ENCODE measurements at places on chromosomes 16 and 17.
A peak's percentile ranks its signal among the peaks of the same experiment; 100 is the strongest.

- no peak for DNase-seq
Measured at GRCh38 chr16:27799896-27800295, 250.0 kb downstream of the KATNIP start.

- no peak for DNase-seq
Measured at GRCh38 chr17:48612456-48612853, 1.6 kb upstream of the HOXB7 start.

DNA sequence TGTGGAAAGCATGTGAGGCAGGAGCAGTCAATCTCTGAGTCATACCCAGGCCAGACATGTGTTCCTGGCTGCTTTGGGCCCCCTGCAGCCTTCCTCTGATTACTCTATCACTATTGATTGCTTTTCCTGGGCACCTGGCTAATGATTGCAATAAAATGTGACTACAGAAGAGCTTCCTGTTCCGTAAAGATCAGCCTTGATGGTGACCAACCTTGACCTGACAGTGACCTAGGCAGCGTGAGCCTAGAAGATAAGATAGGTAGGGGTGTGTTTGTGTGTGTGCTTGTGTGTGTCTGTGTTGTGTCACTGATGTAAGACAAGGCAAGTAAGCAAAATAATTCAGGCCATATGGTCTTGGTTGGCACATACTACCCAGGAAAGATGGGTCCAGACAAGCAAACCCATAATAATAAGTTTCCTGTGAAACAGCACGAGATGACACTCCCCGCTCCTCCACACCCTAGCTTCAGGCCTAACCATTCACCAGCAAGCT is 367.7 kb upstream of the CDH11 start:
- peak; percentile 55 for DNase-seq

- peak; percentile 91 for DNase-seq
Measured at GRCh38 chr17:8151641-8152111, 528 bp downstream of the PER1 start.

DNA sequence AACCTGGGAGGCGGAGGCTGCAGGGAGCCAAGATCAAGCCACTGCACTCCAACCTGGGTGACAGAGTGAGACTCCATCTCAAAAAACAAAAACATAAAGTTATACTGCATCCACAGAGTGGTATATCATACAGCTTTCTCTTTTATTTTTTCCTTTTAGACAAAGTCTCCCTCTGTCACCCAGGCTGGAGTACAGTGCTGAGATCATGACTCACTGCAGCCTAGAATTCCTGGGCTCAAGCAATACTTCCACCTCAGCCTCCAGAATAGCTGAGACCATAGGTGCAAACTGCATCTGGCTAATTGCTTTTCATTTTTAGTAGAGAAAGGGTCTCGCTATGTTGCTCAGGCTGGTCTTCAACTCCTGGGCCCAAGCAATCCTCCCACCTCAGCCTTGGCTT is 10.0 kb upstream of the COPRS start:
- DNase-seq = peak; percentile 31

GRCh38 chr16:2883458-2883908 is 468 bp downstream of the FLYWCH2 start:
- no peak for DNase-seq

DNA sequence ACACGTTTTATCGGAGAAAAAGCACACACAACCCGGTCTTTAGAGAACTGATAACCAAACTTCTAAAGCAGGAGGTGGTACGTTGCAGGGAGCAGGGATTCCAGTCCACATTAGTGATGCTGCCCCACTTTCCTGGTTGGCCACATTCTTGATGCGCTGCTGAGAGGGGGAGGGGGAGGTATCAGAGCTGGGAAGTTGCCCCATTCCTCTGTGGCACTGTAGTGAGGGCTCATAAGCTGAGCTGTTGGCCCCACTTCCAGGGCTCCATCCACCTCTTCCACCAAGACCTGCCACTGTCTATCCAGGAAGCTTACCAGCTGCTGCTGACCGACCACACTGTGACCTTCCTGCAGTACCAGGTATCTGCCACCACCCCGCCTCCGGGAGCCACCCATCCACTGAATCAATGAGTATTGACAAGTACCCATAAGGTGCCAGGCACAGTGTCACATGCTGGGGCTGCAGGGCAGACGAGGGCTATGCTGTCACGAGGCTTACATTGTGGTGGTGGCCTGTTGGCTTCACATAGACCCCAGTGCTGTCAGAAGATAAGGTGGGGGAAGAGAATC is 1.1 kb downstream of the TSEN54 start:
- no peak for DNase-seq

GRCh38 chr16:85156869-85157268 is 44.6 kb upstream of the CIBAR2 start:
- DNase-seq = no peak

DNA sequence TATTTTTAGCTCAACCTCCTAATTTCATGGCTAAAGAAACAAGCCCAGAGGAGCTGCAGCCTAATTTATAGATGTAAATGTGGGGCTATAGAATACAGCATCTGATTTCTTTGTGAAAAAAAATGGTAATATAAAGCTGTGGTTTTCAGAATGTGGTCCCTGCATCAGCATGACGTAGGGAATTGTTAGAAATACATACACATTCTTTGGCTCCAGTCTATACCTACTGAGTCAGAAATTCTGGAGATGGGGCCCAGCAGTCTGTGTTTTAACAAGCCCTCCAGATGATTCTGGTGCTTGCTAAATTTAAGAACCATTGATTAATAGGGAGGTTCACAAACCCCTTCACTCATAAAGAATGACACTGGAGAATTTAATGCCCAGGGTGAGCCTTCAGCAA is 18.1 kb upstream of the MYH8 start:
- DNase-seq = no peak

DNA sequence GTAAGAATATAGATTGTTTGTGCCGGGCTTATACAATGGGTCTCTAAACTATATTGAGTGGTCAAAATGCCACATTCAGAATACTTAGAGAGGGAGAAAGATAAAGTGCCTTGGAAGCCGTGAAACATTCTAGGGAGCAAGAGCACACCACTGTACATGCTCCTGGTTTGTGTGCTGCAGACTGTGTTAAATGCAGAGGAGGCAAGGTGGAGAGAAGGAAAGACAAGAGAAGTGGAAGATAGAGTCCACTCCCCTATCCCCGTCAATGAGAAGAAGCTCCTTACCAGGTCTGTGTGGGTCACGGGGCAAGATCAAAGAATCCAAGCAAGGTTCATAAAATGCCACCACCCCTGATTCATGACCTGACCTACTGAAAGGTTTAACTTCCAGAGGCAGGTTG is 267.1 kb upstream of the TBX2 start:
- DNase-seq = no peak

GRCh38 chr17:69018687-69019086 is 42.0 kb downstream of the ABCA9 start:
- no peak for DNase-seq

DNA sequence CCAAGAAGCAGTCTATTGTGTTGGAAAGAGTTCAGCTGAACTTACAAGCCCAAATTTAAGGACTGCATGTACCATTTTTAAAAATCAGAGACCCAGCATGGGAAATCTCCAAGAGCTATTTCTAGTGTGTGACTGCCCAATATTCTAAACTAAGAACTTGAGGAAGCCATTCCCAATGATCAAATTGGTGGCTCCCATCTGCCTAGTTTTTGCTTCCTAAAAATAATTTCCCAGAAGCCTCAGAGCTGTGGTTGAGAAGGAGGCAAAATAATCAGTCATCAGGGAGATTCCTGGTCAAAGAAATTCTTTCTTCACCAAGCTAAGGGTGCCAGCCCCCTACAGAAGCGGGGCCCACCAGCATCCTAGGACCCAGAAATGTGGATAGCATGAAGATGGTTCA is 176.1 kb upstream of the CDH5 start:
- DNase-seq = no peak

DNA sequence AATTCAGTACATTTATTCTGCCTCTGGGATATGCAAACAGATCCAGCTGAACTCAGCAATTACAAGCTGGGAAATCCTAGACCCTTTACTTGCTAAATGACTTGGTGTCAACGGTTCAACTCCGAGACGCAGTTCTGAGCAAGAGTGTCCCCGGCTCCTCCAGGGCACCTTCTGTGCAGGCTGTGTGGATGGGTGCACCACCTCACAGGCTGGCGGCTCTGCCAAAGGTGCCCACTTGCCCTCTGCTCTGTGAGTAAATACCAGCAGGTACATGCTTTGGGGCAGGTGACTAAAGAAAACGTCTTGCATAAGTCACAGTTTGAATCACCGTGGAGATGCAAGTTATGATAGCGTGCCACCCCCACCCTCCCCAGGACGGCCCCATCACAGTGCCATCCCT is 23.3 kb downstream of the MAP1LC3B start:
- DNase-seq = no peak

DNA sequence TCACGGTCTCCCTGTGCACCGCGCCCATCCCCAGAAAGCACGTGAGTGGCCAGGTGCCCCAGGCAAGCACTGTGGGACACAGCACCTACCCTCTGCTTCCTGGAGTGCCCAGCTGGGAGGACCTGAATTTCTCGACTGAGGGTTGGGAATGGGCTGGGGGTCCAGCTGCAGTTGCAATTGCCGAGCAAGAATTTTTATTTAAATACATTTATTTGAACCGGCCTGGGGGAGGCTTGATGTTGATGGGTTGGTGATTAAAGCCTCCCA is 6.3 kb downstream of the SLC5A2 start:
- no peak for DNase-seq

GRCh38 chr17:28904800-28905199 is 1.9 kb upstream of the DHRS13 start:
- DNase-seq = no peak

DNA sequence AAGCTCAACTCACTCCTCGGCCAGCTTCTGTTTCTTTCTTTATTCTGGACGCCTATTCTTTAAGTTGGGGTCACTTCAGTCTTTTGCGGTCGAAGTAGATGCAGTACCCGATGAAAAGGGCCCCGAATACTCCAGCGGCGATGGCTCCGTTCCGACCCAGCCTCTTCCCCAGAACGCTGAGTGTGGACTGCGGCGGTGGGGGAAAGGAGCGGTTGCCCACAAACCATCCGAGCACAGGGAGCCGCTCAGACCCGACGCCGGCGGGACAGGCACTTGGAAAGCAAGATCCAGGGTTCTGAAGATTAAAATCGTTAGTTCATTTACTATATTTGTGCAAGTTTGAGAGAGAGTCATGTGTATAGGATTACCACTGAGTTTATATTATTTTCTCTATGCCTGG is 22.5 kb downstream of the SLFN12L start:
- no peak for DNase-seq

GRCh38 chr16:4217204-4218131 is 24.4 kb downstream of the SRL start:
- DNase-seq = peak; percentile 82

- DNase-seq = no peak
Measured at GRCh38 chr16:29745853-29746345, at the start of gene C16orf54. Gene C16orf54, minus strand, starts transcription at chr16:29745990. Its CDS starts 1,039 bp downstream, at chr16:29744951.

DNA sequence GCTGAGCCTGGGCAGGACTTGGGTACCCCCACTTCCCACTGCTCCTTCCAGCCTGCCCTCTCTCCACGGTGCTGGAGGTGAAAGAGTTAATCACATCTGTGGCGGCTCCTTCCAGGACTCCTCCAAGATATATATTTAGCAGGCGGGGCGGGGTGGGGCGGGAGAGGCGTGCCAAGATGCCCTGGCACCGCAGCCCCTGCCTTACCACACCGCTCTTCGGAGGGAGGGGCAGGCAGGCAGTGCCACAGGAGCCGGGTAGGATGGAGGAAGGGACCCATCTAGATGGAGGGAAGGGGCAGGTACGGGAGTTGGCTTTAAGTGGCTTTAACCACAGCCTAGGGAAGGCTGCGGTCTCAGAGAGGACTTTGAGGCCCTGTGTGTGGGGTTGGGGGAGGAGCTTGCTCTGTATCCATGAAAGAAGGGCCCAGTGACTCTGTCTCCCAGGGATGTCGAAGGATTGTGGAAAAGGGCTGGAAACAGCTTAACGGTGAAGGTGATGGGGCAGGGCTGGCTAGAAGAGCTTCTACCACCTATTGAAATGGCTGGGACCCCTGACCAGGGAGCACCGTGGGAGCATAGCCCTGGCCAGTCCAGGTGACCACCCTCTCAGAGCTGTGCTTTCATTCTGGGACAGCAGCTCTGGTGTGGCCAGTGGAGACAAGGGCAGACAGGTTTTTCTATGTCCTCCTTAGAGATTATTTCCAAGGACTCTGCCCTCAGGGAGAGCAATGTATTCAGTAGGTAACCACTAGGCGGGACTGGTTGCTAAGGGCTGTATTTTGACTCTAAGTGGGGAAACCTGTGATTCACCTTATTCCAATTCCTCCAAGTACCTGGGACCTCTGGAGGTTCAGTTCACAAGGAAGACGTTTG is 13.0 kb downstream of the GPR142 start:
- DNase-seq = no peak

DNA sequence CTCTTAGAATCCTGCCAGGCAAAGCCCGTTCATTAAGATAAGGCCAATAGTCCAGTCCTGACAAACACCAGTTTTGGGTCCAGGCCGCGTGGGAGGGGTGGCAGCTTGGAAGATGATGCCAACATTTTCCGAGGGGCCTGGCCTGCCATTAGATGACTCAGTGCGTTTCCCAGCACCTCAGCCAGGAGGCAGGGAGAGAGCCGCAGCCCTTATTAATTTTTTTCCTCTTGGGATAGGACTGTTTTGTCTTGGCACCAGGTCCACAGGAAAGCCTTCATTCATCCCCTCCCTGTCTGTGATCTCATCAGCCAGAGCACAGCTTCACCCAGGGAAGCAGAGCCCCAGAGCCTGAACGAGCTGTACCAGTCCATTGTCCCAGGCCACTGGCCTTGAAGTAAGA is 4.7 kb upstream of the NDEL1 start:
- no peak for DNase-seq

DNA sequence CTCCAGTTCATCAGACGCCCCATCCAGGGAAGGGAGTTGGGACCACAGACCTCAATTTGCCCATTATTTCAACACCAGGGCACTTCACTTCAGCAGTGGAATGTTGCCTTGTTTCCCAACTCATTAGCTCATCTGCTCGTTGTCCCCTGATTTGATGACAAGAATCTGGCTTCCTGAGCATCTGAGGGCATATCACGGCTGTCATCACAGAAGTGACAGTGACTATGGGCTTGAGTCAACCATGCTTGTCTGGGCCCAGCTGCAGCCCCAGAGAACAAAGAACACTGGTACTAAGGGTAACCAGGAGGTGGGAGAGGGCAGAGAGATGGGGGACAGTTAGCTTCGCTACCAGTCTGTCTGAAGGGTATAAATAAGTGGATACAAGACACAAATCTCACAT is 266.0 kb upstream of the SDK2 start:
- DNase-seq = no peak

GRCh38 chr17:76365256-76365903 is 11.7 kb upstream of the PRPSAP1 start:
- peak; percentile 39 for DNase-seq

DNA sequence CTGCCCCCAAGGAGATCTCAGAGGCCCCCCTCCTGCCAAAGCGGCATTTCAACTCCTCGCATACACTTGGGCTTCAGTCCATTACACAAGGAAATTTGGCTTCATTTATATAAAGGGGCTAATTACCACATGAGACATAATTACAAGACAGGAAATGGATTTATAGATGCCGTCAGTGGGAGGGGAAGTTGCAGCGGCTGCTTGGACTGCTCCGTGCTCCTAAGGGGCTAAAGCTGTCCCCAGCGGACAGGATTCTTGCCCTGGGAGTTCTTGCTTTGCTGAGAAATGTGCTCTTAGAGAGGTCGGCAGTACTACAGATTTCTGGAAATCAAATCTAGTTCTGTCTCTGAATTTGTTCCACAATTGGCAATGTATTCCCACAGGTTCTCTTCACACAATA is 57.2 kb upstream of the NLK start:
- no peak for DNase-seq

GRCh38 chr17:72713701-72714100 is 378.8 kb downstream of the SLC39A11 start:
- no peak for DNase-seq

- peak; percentile 78 for DNase-seq
Measured at GRCh38 chr17:57243171-57243622, 13.1 kb upstream of the MSI2 start.

Measured in choroid plexus epithelial cell (primary cell).